ENCODE measurements at places on chromosomes 13 and 19.

GRCh38 chr19:16660763-16661479, at the start of gene TMEM38A:
Gene TMEM38A (plus strand): TSS chr19:16661139. CDS start chr19:16661218, 79 bp downstream.
- no peak for DNase-seq

GRCh38 chr13:47875201-47875600, 125.9 kb downstream of the SUCLA2 start:
- DNase-seq = no peak

DNA sequence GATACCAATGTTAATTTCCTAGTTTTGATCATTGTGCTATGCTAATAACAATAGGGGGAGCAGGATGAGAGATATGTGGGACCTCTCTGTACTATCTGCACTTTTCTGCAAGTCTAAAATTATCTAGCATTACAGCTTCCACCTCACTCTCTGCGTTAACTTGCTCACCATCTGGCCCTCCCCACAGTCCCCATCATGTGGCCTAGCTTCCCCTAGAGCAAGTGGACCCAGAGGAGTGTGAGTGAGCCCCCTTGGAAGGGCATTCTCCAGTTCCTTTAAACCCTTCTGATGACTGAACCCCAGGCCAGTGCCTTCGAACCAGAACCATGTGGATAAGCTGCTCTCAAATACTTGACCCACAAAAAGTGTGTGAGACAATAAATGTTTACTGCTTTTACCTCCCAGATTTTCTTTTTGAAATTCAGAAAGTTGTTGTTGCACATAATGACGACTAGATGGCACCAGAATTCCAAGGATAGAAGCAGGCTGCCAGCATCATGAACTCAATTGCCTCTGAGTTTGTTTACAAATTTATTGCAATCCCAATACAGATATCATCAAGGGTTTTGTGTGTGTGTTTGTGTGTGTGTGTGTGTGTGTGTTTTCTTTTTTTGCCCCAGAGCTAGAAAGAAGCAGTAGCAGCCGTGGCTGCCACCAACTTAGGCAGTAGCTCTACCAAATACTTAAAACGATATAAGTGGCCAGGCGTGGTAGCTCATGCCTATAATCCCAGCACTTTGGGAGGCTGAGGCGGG, 49.0 kb upstream of the ZNF780A start:
- peak; percentile 27 for DNase-seq

DNA sequence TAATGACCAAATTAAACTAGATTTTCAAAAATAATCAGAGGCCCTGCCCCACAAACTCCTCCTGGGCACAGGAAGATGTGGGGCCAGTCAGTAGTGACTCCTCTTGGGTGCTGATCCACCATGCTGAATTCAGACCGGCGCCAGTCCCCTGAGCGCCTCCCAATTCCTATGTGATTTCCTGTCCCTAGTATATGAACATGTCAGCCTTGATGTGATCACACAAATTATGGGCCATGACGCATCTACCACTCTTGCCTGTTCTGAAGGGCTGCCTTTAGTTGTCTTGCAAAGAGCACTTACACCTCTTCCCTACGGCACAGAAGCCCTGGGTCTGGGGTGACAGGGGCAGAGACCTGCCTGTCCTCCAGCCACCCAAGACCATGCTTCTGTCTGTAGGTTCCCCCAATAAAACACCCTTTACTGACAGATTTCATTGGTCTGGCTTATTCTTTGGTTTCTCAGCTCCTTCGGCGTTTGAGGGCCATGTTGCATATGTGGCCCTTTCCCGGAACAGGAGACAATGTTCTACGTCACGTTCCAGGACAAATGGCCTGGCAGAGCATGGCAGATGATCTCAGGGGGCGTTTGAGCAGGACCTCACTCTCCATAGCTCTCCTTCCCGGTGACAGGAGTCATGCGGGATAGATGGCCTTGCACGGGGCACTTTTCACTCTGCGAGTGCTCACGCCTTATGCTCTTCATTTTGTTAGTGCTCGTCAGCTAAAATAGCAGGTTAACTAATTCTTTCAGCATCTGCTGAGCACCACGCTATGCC, 5.6 kb upstream of the ATP11A start:
- no peak for DNase-seq
